Kasumi-1 (cell line): ENCODE measurements at places on chromosomes 12 and 14.

- no peak for DNase-seq
Observed at GRCh38 chr14:90797451-90797850, 18.8 kb downstream of the TTC7B start.

DNA sequence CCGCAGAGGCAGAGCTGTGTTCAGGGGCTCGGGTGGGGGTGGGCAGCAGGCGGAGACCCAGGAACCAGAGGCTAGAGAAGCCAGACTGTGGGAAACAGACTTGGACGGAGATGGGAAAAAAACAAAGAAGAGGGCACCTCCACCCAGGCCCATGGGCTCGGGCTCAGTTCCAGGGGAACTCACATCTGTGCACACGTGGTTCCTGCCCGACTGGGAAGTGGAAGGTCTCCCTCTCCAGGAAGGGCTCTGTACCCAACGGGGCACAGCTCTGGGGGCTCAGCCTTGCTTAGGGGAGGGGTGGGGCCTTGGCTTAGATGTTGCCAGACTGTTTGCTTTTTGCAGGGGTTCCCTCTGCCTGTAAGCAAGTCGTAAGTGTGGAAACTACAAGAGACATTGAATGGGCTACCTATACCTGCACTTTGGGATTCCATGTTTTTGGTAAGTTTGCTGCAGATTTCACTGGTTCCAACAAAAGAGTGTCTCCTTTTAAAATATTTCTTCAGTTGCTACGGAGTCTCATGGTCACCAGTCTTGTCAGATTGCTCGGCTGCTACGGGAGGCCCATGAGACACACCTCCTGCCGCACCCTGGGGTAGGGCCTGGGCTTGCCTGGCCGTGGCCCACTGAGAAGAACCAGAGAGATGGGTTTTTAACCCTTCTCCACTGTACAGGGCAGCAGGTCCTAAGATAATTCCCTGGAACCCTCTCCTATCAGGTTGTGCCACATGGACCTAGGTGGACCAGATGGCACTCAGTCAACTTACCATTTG is 127.6 kb upstream of the EVL start:
- no peak for DNase-seq

DNA sequence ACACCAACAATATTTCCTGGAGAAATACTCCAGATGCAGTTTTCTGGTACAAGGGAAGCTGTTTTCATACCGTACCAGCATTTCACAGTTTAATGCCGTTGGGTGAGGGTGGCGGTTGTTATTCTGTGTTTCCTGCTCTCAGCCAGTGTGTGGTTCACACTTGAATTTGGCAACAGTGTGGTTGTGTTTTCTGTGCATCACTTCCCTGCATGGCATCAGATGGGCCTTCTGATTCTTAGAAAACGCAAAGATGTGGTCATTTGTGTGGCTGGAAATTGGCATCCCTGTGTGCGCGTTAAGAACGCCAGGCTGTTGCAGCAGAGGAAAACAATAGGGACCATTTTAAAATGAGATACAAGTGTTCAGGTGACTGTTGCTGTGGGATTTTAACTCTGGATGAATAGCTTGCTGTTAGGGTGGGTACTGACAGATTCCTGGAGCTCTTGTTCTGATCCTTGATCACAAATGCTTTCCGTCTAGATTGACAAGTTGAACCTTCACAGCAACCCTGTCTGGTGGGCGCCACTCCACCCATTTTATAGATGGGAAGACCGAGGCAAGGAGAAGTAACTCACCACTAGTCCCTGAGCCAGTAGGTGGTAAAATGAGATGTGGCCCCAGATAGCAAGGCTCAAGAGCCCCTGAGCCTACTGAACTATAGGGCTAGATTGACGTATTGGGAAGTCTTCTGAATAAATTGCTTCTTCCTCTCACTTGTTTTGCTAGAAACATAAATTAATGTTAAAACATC is 231.2 kb downstream of the CHST11 start:
- peak; percentile 90 for DNase-seq

- no peak for DNase-seq
Observed at GRCh38 chr14:105528586-105529318, 2.4 kb downstream of the TMEM121 start.

DNA sequence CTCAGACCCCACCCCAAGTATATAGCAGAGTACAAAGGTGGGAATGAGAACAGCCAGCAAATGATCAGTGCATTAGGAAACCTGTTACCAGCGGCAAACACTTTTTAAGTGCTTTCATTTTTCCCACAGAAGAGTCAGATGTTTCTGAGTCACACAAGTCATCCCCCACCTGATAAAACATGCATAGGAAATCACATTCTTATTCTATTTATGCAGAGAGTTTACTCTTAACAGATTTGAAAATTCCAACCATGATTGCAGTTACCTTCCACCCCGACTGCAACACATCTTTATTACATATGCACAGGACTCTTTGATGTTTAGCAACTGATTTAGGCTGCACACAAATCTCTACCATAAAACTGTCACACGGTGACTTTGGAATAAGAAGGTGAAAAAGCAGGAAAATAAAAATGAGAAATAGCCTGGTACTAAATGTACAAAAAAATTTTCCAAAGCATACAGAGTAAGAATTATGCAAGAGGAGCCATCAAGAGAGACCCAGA is 236.4 kb downstream of the PAWR start:
- no peak for DNase-seq

DNA sequence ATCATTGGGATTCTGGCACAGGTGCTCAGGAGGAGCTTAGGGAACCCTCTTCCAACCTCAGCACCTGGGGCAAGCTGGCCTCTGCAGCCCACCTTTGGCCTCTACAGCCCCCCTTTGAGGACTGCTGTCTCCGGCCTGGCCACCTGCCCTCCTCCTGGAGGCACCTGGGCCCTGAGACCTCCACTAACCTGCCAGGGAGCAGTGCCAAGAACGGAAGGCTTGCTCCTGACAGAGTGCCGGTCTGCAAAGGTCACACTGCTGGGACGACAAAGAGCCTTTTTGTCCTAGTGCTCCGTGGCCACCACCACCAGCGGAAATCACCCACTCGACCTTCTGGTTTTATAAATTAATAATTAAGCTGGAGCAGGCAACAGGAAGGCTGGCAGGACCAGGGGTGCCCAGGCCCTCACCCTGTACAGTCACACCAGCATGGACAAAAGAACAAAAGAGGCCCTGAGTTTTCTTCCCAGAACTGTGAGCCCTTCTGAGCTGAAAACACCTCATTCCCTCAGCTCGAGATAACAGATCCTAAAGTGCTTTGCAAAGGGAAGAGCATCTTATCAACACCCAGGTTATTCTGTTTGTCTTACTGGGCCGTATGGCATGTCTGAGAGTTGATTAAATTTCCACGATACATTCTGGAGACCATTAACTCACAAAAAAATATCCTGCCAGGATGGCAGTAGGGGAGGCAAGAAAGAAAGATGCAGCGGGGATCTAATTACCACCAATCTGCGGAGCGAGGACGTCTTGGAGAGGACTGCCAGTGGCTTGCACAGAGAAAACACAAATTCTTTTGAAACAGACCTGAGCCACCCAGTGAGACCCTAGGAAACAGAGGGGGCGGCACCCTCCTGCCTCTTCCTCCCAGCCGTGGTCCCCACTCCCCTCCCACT is 8.2 kb downstream of the TESC start:
- DNase-seq = no peak

DNA sequence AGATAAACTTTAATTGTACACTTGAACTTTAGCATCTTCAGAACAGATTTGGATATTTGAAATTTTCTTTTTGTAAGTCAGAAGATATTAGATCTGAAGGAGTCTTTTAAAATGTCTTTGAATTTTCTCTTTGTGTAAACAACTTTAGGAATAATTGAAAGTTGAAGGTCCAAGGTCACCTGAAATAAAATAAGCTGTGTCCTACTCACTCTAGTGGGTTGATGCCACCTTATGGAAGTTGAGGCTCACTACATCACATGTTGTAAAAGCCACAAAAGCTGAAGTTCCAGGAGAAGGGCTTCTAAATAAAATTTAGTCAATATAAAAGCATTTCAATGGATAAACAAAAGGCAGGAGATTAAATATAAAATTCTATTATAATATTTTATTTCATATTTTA is 122.0 kb upstream of the ATXN7L3B start:
- peak; percentile 70 for DNase-seq

DNA sequence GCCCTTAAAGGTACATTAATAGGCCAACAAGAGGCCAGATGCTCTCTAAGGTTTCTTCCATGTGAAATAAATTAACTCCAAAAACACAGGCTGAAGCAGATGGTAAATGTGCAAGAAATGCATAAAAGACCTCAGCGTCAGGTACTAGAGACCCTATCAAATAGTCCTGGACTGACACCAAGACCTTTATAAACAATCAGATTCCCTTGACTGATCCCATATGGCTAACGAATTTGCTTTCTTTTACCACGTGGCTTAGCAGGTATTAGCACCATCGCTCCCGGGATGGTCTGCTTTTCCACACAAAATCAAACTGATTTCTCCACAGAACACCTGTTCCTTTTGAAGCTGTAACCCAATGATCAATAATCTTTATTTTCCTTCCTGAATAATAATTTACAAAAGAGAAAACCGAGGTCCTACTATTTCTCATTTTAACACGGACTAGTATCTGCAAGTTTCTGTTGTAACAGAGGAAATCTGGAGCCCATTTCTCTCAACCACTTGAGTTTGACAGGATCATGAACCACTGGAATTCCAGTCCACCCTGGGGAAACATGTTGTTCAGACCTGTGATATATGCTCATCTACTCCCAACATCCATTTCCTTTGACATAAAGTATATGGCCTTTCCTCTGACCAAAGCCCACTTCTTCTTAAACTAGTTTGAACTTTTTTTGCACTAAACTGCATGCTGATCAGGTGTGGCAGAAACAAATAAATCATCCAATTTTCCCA is 48.2 kb upstream of the DAAM1 start:
- no peak for DNase-seq

- DNase-seq = no peak
Observed at GRCh38 chr12:104578453-104578852, 121.7 kb downstream of the CHST11 start.
